ENCODE measurements at places on chromosomes 4 and X.

GRCh38 chr4:1061760-1062159, 50.3 kb downstream of the FGFRL1 start:
- no peak for DNase-seq

GRCh38 chrX:150688911-150689451, 4.2 kb upstream of the MTMR1 start:
- DNase-seq = no peak

DNA sequence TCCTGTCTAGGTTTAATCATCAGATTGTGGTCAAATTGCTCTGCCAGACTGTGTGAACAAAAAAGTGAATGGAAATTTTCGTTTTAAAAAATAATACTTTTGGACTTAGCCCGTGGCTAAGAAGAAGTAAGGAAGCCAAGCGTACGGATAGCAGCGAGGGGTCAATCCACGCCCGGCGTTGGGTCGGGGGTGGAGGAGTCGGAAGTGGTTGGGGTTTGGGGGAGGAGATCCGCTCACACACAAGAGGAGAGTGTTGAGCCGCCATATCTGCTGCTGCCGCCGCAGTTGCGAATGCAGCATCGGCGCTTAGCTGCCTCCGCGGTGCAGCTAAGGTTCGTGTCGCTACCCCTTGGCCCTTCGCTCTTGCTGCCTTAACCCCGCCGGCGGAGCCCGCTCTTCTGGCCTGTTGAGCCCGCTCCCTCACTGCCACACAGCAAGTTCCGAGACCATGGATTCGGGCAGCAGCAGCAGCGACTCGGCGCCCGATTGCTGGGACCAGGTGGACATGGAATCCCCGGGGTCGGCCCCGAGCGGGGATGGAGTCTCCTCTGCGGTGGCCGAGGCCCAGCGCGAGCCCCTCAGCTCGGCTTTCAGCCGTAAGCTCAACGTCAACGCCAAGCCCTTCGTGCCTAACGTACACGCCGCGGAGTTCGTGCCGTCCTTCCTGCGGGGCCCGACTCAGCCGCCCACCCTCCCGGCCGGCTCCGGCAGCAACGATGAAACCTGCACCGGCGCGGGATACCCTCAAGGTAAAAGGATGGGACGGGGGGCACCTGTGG, at the start of gene GSPT2:
Gene GSPT2, plus strand, starts transcription at position 264 of the 779 bp plus-strand sequence. Its CDS starts 185 bp downstream, at position 449.
- peak; percentile 30 for DNase-seq

- no peak for DNase-seq
These were observed 84.1 kb upstream of the MAGEA4 start for GRCh38 chrX:151828439-151829080.

DNA sequence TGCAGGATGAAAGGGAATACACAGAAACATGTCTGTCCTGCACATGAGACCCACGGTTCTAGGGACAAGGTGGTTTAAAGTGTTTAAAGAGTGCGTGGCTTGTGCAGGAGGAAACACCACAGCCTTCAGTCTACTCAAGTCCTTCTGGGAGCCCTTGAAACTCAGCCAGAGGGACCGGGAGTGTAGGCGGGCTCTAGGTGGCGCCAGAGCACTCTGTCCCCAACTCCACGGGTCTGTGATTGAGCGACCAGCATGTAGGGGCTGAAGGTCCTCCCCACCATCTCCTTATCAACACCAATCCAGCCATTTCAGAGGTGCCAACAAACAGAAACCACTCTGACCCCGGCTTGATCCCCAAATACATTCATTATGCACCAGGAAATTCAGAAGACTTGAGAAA, 82.0 kb upstream of the CLDN34 start:
- DNase-seq = no peak

- no peak for DNase-seq
These were observed 180.8 kb downstream of the RAPGEF2 start for GRCh38 chr4:159283696-159284095.

DNA sequence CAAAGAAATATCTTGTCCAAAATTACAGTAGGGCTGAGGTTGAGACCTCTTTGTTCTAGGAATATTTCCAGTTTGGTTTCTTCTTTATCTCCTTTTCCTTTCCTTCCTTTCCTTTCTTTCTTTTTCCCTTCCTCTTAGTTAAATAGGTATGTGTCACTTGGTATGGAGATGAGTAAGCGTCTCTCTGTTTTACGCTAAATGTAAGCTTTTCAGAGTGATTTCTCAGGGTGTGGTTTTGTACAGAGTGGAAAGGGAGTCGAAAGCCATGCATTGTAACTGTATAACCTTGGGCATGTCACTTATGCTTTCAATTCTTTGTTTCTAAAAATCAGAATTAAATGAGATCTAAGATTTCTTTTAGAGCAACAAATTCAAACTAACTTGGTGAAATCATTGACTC, 54.8 kb downstream of the TLL1 start:
- DNase-seq = no peak

DNA sequence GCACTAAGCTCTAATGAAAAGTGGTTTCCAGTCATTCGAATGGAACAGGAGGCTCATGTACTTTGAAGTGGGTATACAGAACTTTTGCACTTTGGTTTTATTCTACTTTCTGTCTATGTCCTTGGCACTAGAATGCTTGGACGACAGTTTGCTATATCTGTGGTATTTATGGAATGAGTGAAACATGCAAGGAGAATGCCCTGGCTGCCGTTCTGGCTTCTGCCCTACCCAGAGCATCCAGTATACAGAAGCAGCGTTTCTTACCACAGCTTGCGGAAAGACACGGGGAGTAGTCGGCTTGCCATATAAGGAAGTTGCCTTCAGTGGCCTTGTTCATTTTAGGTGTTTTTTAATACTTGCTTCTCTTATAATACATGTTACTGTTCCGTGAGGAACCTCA, 98.0 kb downstream of the TBL1X start:
- DNase-seq = no peak

DNA sequence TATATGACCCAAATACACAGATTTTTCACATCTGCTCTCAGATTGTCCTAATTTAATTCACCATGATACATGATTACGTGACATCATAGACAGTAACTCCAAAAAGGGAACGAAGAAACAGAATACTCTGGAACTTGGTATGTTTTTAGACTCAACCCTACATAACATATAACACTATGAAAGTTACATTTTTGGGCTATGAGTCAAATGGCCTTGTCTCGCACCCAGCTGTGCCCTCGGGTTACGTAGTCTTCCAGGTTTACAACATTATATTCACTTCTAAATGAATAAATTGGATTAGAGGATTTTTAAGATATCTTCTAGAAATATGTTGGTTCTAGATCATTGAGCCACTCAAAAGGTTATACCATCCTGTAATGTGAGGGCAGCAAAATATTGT, 2089.6 kb upstream of the TENM3 start:
- DNase-seq = no peak

DNA sequence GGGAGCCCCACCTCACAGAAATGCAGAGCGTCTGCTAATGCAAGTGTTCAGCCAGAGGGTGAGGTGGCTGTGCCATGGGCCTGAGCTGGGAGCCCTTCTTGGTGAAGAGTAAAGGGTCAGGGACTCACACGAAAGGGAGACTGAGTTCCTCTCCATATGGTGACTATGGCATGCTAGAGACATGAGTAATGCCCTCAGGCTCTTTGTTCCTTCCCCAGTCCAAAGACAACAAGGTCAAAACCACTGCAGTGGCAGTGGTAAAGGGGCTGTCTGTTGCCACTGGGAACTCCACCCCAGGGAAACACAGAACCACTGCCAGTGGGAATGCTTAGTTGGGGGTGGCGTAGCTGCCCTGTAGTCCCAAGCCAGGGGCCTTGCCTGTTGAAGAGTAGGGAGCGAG, 22.4 kb downstream of the RAB40AL start:
- no peak for DNase-seq

- DNase-seq = no peak
These were observed 170.4 kb downstream of the SMIM20 start for GRCh38 chr4:26084414-26084813.

DNA sequence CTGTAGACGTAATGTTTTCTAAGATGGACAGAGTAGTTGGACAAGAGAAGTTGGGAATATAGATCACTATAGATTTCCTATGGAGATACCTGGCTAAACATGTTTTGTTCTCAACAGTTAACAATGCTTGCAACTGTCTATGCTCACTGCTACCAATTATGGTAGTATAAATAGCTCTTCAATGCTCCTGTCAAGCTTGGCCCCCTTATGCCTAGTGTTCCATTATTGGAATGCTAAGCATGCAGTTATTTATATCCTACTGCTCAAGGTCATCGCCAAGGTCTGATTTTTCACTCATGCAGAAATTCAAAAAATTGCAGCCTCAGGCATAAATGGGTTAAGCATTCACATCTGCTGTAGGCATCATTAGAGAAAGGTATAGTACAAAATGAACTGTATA, 519.0 kb downstream of the IL15 start:
- DNase-seq = no peak

GRCh38 chrX:45849261-45849862, 648.7 kb upstream of the DIPK2B start:
- DNase-seq = no peak

DNA sequence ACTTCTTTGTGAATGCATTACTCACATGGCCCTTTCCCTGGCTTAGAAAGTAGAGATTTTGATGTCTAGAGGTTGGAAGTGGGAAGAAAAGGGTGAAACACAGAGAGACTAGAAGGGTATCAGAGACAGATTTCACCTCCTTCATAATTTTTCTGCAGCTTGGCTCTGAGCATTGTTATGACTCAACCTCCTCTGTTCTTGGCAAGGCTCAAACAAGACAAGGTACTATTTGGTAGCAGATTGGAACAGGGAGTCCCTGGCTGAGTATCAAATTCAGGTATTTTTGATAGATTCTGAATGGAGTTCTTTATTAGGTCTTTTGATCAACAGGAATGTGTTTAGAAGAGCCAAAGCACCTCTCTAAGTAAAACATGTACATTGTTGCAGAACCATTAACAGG, 146.3 kb upstream of the CHRDL1 start:
- no peak for DNase-seq
